Spleen (tissue), 13 donors: ENCODE measurements at places on chromosomes 3 and 15.

- DNase-seq = no peak
These were observed 17.5 kb upstream of the REC114 start for GRCh38 chr15:73425510-73425909.

- no peak for DNase-seq
These were observed 84.8 kb upstream of the ICE2 start for GRCh38 chr15:60563539-60564404.

GRCh38 chr3:11386465-11387113 is 114.4 kb downstream of the ATG7 start:
- DNase-seq = no peak

DNA sequence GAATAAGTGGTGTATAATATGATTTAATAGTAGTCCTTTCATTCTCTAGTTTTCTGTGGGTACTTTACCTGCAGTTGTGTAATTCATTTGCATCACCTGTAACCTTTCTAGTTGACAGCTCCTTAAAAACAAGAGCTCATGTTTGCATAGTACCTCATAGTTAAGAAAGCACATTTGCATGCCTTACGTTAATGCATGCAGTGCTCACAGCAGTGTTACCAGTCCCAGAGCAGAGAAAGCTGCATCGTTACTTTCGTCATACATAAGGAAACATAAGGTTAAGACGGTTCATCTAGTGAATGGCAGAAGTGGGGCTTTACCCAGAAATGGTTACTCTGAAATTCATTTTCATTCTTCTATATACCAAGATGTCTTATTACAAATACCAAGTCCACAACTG is 111.3 kb downstream of the AKAP13 start:
- DNase-seq = no peak

DNA sequence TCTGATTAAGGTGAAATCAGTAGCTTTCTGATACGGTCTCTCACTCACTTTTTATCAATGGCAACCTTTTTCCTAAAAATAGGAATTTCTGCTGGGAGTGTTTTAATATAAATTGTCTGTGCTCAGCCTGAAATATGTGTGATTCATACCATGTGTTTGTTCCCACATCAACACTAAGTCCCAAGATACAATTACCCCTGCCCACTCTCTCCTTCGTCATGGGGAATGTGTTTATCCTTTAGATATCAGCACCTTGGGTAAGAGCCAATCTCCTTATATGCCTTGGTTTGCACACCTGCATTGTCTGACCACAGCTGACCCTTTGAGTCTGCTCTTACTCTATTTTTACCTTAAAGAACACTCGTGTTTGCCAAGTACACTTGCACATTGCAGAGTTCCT is 356.4 kb downstream of the LPP start:
- no peak for DNase-seq

GRCh38 chr15:41577863-41578735 is 19.1 kb downstream of the TYRO3 start:
- peak; percentile 72 for DNase-seq

- no peak for DNase-seq
These were observed 398.1 kb downstream of the NR2F2 start for GRCh38 chr15:96728591-96728990.

GRCh38 chr15:76799760-76800159 is 105.4 kb downstream of the SCAPER start:
- no peak for DNase-seq

DNA sequence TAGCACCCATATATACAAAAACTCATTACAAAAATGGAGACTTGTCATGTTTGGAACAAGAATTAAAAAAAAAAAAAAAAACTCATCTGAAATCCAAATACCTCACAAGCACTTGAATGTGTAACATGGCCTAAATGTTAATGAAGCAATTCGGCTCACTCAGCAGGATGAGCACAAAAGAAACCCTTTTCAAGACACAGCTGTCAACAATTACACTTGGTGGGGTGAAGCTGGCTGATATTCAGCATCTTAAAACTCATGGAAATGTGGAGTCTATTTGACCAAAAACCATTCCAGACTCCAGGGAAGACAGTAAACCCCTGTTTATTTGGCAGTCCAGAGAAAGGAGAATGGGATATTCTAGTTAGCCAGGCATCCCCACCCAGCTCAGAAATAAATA is 205.4 kb upstream of the TSC22D2 start:
- no peak for DNase-seq

DNA sequence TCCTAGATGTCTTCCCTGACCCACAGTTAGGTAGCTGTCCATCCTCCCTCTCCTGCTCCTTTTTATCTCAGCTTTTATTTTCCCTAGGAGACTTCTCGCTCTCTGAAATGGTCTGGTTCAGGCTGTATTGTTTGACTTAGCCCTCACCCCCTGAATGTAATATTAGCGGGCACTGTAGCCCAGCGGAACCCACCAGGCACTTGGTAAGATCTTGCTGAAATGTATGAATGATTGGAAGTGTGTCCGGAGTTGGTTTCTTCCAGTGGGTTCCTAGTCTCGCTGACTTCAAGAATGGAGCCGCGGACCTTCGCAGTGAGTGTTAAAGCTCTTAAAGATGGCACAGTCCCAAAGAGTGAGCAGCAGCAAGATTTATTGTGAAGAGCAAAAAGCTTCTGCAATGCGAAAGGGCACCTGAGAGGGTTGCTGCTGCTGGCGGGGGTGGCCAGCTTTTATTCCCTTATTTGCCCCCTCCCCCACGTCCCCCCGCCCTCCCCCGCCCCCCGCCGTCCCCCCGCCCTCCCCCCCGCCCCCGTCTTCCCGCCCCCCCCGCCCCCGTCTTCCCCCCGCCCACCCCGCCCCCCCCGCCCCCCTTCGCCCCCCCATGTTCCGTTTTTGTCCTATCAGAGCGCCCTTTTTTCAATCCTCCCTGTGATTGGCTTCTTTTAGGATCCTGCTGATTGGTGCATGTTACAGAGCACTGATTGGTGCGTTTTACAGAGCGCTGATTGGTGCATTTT is 694 bp upstream of the EEFSEC start:
- no peak for DNase-seq

- no peak for DNase-seq
These were observed 262.9 kb downstream of the CTNNB1 start for GRCh38 chr3:41462103-41462691.

- peak; percentile 84 for DNase-seq
These were observed 228.0 kb downstream of the UACA start for GRCh38 chr15:70535071-70535954.

- no peak for DNase-seq
These were observed 1.8 kb downstream of the CADPS start for GRCh38 chr3:62873451-62873760.

DNA sequence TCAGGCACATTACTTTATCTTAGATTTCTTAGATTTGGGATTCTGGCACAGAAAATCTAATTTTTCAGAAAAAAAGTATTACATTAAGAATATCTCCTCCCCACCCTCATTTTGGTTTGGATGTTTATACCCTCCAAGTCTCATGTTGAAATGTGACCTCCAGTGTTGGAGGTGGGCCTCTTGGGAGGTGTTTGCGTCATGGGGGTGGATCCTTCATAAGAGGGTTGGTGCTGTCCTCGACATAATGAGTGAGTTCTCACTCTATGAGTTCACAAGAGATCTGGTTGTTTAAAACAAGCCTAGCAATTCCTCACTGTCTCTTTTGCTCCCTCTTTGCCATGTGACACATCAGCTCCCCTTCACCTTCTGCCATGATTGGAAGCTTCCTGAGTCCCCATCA is 45.6 kb upstream of the WWTR1 start:
- no peak for DNase-seq

DNA sequence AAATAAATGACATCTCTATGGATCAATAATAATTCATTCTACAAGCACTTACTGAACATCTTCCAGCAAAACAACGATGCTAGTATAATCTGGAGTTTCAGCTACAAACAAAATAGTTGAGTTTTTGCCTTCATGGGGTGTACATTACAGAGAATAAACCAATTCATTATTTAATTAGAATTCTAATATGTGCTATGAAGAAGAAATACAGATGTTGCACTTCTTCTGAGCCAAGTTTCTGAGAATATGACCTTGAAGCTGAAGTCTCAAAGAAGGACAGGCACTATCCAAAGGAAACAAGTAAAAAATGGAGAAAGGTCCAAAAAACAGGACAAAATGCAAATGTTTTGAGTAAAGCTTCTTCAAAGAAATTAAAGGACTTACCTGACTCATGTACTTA is 94.2 kb downstream of the SENP7 start:
- DNase-seq = no peak

GRCh38 chr15:36880913-36881460 is 219.4 kb downstream of the MEIS2 start:
- no peak for DNase-seq

DNA sequence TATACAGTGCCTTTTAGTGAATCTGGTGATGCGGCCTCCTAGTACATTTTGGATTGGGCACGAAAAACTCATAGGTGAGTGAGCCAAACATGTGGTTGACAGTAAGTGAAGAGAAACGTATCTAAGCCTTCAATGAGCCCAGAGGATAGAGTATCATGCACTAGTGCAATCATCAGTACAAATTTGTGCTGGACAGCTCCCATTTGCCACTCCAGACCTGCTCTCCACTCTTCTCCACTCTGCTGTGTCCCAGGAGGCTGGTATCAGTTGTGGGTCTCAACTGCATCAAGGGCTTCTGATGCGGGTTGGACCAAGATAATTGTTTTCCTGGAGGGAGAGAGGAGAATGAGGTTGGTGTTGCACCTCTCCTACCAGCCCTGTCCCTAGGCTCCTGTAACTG is 9.1 kb upstream of the RASGRF1 start:
- DNase-seq = no peak

DNA sequence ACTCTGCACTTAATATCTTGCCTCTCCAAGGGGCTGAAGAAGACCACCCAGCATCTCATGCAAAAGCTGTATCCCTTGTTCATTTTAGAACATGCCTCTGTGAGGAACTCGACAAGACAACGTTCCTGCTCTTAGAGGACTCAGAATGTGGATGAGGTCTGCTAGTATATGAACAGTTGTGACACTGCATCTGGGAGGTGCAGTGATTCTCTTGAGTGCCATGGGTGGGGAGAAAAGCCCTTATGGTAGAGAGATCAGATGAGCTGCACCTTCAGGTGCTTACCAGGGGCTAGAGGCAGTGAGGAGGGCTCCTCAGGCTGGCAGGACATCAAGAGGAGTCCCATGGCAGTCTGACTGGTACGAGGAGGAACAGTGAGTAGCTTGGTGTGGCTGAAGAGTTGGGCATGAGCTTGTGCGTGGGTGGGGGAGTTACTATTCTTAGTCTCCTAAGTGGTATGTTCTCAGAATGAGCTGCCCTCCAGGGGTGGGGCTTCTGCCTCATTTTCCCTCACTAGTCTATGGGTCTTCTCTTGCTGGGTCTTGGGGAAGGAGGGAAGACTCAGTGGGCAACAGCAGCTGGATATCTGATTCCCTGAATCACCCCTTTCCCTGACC is 56.7 kb upstream of the ATP2B2 start:
- no peak for DNase-seq

DNA sequence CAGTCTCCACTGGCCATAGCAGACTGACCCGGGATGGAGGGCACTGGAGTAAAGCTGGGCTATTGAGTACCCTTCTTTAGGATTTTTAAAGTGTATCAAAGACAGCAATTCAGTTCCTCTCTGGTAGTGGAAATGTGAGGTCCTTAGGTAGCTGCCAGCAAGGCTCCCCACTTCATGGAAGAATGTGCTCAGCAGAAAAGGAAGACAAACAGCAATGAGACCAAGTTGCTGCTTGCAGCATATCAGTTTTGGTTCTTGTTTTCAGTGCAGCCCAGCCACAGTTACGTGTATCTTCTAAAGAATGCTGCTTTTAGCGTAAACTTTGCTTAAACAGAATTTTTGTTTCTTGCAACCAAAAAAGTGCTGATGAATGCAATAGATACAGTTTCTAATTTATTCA is 374.0 kb upstream of the CBLB start:
- no peak for DNase-seq

DNA sequence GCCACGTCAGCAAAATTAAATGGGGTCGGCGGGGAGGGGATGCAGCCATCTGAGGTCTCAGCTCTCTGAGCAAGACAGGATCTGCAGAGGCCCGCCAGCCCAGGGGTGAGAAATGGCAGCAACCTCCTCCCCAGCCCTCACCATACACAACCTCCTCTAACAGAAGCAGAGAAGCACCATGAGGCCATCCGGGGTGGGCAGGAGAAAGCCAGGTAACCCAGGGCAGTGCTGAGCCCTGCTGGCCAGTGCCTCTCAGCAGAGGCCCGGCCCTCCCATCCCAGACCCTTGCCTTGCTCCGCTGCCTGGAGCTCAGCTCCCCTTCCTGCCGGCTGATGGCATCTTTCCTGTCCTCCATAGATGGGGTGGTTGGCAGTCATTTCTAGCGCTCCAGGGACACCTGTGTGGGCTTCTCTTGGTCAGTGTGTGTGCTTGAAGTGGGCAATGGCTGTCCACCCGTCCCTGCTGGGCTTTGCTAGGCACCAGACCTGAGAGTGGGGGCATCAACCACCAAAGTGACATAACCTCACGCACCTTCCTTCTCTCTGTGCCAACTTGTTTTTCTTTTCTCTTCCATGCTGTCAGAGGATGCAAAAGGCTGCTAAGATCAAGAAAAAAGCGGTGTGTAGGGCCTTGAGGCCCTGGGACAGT is 175.8 kb downstream of the NSMCE3 start:
- peak; percentile 47 for DNase-seq

DNA sequence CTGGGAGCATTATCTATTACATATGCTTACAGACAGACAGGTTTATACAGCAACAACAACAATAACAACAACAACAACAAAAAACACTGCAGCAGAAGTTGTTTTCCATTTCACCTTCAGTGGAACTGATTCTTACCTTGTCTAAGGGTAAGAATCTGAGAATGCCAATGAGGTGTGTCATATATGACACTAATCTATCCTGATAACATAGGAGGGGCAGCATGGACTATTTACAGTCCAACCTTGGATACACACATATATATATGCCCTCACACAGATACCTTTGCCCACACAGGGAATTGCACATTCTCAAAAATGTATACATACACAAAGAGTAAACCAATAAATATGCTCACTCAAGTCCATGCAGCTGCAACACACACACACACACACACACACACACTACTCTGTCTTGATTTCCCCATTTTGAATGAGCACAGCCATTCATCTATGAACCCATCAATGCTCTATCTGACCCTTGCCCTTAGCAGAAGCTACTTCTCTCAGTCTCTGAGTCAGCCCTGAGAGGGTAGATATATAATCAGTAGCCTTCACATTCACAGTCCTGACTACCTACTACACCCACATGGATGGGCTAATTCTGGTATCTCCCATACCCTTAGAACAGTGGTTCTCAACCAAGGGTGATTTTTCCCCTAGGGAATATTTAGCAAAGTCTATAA is 9.7 kb upstream of the TRANK1 start:
- no peak for DNase-seq

DNA sequence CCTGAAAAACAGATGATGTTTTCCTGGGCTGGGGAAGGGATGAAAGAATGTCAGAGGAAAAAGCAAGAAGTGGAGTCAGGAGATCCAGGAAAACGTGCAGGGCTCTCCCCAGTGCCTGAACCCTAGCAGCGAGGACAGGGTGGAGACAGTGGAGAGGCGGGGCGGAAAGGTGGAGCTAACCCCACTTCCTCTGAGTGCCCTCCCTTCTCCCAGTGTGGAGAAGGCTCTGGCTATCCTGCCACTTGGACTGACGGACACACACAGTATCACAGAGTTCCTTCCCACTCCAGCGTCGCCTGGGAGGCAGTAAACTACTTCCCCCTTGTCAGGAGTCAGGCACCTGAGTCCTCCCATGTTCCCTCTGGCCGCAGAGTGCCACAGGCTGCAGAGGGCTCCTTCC is 125.3 kb upstream of the CHRNA7 start:
- no peak for DNase-seq
